ENCODE measurements at places on chromosomes 3 and 15. TPM values are rescaled to one million over a fixed set of nuclear protein-coding genes. Genes with fewer than 3 reads are reported as not detected.

Gene SCG5
- total RNA-seq: not detected

- H3K4me1 ChIP-seq: no peaks in the 10 kb centered on the region
- H3K27ac ChIP-seq: peak overlapping the region; percentile 67
- no peaks in the 10 kb centered on the region for H3K27me3 ChIP-seq
- DNase-seq: no peak
Measured at GRCh38 chr3:184567946-184568559, 6.5 kb downstream of the EPHB3 start.

DNA sequence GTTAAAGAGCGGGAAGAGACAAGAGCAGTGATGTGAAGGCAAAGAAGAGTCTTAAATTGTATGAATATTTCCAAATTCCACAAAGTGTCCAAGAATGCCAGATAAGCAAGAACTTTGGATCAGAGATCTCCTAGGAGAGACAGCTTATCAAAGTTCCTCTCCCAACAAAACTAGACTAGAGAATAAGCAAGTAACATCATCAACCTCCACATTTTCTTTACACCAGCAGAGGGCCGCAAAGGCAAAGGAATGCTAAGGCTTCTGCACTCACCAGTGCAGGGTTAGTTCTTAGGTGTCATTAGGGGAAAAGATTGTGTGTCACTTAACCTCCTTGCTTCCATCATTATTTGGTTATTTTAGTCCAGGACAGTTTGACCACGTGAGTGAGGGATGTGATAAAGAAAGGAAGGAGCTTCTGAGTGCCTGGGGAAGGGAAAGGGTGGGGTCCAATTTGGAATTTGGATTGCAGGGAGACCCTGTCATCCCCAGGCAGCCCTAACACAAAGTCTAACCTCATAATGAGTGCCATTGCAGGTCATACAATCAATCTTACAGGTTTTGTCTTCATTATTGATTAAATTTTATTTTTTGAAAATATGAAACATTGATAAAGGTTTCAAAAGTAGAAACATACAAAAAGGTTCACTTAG, 7.5 kb upstream of the CMTM6 start:
- H3K27me3 ChIP-seq: no peaks in the 10 kb centered on the region
- peak; percentile 70 for DNase-seq
- H3K27ac ChIP-seq: no peak overlapping the region
- H3K4me1 ChIP-seq: no peaks in the 10 kb centered on the region

Gene LEKR1
- 0.20 TPM for total RNA-seq

Gene SLC9A9
- 4.2 TPM for total RNA-seq

- no peak overlapping the region for H3K27ac ChIP-seq
- H3K27me3 ChIP-seq: no peaks in the 10 kb centered on the region
- H3K36me3 ChIP-seq: no peaks in the 10 kb centered on the region
- no peaks in the 10 kb centered on the region for H3K4me1 ChIP-seq
- DNase-seq: no peak
Measured at GRCh38 chr3:129045675-129046036, 14.9 kb upstream of the GP9 start.

DNA sequence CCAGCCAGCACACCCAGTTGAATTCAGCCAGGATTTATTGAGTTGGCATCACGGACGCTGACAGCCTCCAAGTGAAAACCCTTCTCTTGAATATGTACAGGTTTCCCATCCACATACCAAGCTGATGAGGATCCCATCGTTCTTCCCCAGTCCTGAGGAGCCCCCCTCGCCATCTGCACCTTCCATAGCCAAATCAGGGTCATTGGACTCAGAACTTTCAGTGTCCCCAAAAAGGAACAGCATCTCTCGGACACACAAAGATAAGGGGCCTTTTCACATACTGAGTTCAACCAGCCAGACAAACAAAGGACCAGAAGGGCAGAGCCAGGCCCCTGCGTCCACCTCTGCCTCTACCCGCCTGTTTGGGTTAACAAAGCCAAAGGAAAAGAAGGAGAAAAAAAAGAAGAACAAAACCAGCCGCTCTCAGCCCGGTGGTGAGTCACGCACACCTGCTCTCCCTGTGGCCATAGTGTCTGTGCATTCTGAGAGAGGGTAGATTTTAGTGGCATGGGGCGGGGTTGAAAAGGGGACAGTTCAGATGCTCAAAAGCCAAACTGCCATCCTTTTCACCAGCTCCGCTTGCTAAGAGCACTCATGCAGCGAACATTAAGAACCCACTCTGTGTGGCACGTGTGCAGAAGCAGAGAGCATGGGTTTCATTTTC, 51.2 kb downstream of the KLHL25 start:
- DNase-seq: peak; percentile 47
- H3K27me3 ChIP-seq: no peaks in the 10 kb centered on the region
- no peak overlapping the region for H3K27ac ChIP-seq
- H3K4me3 ChIP-seq: no peak overlapping the region

GRCh38 chr15:30872341-30872748, 31.4 kb upstream of the FAN1 start:
- H3K4me1 ChIP-seq: no peaks in the 10 kb centered on the region
- no peak overlapping the region for H3K27ac ChIP-seq
- H3K36me3 ChIP-seq: no peaks in the 10 kb centered on the region
- H3K4me3 ChIP-seq: no peak overlapping the region

Gene APOD
- total RNA-seq: 79.6 TPM

GRCh38 chr15:89088605-89089315, 504 bp downstream of the ABHD2 start:
- peak overlapping the region; percentile 93 for H3K27ac ChIP-seq
- DNase-seq: no peak
- no peaks in the 10 kb centered on the region for H3K36me3 ChIP-seq
- H3K4me1 ChIP-seq: peaks cover 63% of the 10 kb centered on the region
- H3K27me3 ChIP-seq: no peaks in the 10 kb centered on the region

Gene RASGRP1
- 4.4 TPM for total RNA-seq

GRCh38 chr3:118817748-118818165, 216.9 kb downstream of the IGSF11 start:
- no peaks in the 10 kb centered on the region for H3K36me3 ChIP-seq
- H3K4me1 ChIP-seq: no peaks in the 10 kb centered on the region
- DNase-seq: no peak
- H3K27ac ChIP-seq: no peak overlapping the region
- no peak overlapping the region for H3K4me3 ChIP-seq

- H3K4me3 ChIP-seq: no peak overlapping the region
- H3K27ac ChIP-seq: no peak overlapping the region
- no peaks in the 10 kb centered on the region for H3K27me3 ChIP-seq
- H3K4me1 ChIP-seq: no peaks in the 10 kb centered on the region
Measured at GRCh38 chr3:123552095-123552714, 32.6 kb downstream of the HACD2 start.

DNA sequence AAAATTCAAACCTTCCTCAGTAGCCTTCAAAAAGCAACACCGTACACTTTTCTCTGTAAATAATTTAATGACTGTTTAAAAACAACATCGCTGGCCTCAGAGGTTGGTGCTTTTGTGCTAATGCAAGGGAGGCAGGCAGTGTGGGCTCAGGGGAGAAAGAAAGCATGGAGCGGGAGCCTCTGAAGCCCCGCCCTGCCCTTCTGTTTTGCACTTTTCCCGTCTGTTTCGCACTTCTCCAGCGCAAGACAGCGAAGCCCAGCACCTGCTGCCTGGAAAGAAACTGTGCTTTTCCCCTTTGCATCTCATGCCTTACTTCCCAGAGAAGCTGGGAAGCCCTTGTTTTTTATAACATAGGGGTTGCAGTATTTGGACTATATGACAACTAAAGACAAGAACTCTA, 23.1 kb downstream of the TRPM1 start:
- no peak overlapping the region for H3K4me3 ChIP-seq
- no peaks in the 10 kb centered on the region for H3K4me1 ChIP-seq

Gene MNS1
- total RNA-seq: 2.0 TPM

DNA sequence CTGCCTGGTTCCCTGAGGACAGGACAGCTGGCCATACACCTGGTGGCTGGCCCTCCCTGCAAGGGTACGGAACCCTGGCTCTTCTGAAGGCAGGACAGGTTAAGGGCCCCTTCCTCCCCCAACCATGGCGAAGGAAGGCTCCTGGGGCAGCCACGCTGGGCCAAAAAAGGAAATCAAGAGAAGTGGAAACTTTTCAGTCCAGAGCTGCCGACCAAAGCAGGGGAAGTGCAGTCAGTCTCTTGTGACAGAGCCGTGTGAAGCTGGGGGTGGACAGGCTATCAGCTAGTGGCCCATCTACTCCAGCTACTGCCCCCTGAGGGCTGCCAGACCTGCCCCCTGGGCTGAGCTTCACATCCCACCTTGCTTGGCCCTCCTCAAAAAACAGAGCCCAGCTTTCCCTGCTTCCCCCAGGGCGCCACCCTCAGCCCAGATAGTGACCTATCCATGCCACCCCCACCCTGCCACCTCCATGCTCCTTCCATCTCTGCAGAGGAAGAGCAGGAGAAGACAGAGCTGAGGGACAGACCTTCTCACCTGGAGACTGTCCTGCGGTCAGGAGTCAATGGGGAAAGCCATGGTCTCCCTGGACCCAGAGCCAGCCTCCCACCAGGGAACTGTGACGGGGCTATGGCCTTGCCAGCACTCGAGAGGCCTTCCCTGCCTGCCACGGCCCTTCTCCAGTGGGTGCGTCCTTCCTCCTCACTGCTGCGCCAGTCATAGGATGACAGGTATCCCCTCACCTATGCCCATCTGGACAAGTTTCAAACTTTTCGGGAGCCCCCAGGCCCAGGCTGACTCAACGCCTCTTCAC, 4.6 kb downstream of the SEMA7A start:
- no peaks in the 10 kb centered on the region for H3K27me3 ChIP-seq
- H3K4me3 ChIP-seq: no peak overlapping the region
- no peak for DNase-seq

GRCh38 chr3:175329373-175329772, 470.2 kb downstream of the NAALADL2 start:
- H3K27me3 ChIP-seq: no peaks in the 10 kb centered on the region
- no peak overlapping the region for H3K27ac ChIP-seq
- no peak for DNase-seq
- H3K4me3 ChIP-seq: no peak overlapping the region

Gene CTDSPL2
- total RNA-seq: 32.9 TPM

GRCh38 chr3:53483821-53484220, 10.6 kb upstream of the CACNA1D start:
- no peaks in the 10 kb centered on the region for H3K27me3 ChIP-seq
- H3K4me3 ChIP-seq: no peak overlapping the region
- no peak overlapping the region for H3K27ac ChIP-seq

DNA sequence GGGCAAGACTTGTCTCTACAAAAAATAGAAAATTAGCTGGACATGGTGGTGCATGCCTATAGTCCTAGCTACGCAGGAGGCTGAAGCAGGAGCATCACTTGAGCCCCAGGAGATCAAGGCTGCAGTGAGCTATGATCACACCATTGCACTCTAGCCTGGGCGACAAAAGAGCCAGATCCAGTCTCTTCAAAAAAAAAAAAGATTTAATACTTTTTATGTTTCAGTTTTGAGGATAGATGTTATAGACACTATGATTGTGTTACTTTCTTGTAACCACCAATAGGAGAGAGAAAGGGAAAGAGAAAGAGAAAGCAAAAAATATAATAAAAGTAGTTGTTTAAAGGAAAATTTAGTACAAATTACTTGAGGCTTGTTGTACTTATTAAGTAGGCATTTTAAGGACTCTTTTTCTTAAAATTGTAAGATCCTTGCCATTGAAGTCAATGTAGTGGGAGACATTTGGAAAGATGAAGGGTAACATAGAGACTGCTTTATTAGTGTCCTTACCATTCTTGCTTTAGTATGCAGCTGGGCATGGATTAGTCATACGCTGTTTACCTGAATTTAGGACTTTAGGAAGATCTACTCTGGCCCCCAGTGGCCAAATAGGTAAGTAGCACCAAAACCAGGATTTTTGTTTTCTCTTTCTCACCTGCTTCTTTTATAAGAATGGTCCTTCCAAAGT, 35.1 kb upstream of the ZDHHC23 start:
- H3K27ac ChIP-seq: no peak overlapping the region
- no peaks in the 10 kb centered on the region for H3K36me3 ChIP-seq
- H3K4me3 ChIP-seq: no peak overlapping the region
- H3K4me1 ChIP-seq: no peaks in the 10 kb centered on the region

Gene NUP210
- 4.5 TPM for total RNA-seq

DNA sequence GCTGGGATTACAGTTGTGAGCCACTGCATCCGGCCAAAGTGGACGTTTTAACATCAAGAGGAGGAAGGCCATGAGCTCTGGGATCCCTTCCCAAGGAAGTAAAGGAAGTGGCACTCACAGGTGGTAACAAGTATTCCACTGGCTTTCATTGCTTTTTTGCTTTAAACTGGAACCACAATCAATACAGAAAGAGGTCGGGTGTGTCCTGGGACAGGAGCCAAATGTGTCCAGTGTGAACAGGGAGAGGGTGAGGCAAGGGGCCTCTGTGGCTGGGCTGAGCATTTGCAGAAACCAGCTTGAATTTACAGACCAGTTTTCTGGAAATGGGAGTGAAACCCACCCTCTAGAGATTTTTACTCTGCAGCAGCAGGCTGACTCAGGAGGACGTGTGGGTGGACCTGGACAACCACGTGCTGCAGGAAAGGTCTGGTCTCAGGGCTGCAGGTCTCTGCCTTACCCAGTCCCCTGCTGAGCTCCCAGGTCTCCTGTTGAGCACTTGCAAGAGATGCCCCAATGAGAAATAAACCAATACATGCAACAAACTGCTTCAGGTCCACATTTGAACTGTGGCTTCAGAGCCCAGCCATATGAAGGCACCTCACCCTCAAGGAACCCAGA, 42.8 kb upstream of the TMEM115 start:
- no peak overlapping the region for H3K4me3 ChIP-seq
- no peaks in the 10 kb centered on the region for H3K4me1 ChIP-seq
- H3K27ac ChIP-seq: no peak overlapping the region
- H3K36me3 ChIP-seq: no peaks in the 10 kb centered on the region
- DNase-seq: no peak
